ENCODE measurements at places on chromosomes 3 and 15. TPM values are rescaled to one million over a fixed set of nuclear protein-coding genes. Genes with fewer than 3 reads are reported as not detected.

DNA sequence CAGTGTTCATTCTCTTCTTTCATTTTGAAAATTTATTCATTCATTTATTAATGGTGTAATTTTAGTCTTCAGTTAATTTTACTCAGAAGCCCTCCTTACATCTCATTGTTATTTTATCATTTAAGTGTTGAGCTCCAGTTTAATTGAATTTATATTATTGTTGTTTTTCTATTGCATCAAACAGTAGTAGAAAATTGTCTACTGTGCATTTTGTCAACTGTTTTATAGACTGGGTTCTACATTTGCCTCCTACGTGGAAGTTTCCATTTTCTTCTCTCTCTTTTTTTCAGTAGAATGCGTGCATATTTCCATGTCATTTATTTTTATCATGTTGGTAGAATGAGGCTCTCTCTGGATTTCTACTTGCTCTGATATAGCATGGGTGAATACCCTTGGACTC is 487.4 kb downstream of the NR2F2 start:
- DNase-seq = no peak

- no peak for DNase-seq
These were observed 44.0 kb downstream of the MFSD1 start for GRCh38 chr3:158845765-158846350.

- DNase-seq = no peak
These were observed 25.7 kb upstream of the WNT5A start for GRCh38 chr3:55512571-55513343.

DNA sequence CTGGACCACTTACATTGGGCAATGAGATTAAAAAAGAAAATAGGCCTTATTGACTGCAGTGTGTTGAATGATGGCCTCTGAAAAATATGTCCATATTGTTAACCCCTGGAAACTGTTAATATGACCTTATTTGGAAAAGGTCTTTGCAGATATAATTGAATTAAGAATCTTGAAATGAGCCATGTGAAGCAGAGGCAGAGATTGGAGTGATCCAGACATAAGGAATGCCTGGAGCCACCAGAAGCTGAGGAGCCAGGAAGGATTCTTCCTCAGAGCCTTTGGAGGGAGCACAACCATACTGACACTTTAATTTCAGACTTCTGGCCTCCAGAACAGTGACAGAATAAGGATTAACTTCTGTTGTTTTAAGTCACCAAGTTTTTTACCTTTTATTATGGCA is 510.4 kb upstream of the AGTR1 start:
- no peak for DNase-seq

- no peak for DNase-seq
These were observed 1034.1 kb upstream of the SEMA6D start for GRCh38 chr15:46682969-46683791.

GRCh38 chr15:95363646-95364045 is 966.9 kb upstream of the NR2F2 start:
- DNase-seq = no peak

GRCh38 chr15:39406485-39406884 is 174.4 kb upstream of the THBS1 start:
- DNase-seq = no peak

- no peak for DNase-seq
These were observed 244.4 kb upstream of the TOPAZ1 start for GRCh38 chr3:43997316-43997715.

DNA sequence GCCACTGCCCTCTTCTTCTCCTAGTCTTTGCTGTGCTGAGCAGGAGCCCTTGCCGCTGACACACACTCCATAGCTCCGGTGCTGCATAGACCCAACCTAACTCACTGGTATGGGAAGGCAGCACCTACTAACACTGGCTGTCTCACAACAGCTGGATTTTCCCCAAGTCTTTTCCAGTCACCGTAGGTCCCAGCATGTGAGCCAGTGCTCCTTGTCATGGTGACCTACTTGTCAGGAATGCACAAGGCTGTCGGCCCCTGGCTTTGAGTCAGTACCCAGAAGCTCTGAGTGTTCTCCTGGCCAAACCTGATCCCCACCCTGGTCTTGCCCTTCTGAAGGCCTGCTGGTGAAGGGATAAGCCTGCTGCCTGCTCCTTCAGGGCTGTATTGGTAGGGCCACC is 25.7 kb downstream of the AMOTL2 start:
- DNase-seq = no peak

DNA sequence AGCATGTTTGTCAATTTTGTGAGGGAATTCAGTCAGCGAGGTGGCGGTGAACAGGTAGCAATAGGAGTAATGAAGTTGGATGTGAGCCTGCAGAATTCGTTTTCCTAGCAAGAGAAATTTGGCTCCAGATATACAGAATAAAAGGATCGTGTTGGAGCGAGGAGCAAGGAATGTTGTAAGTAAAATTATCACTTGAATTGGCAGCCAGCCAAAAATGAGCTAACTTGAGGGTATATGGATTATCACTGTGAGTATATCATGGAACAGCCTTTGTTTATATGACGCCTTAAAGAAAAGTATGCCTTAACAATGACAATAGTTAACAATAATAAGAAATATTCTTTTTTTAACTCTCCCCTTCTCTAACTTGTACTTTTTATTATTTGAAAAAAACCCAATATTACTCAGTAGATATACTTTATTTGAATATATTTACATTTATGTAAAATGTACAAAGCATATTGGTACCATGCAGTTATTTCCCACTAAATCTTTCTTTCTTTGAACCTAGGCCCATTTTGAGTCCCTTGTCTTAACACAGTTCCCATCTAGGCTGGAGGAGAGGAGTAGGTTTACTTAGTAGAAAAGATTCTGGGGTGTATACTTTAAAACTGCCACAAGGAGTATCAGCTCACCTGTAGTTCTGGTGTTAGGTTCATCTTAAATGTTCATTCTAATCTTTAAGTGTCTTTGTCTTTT is 29.3 kb downstream of the EPHA6 start:
- no peak for DNase-seq

- no peak for DNase-seq
These were observed 127.8 kb downstream of the ABI3BP start for GRCh38 chr3:100865442-100865841.

- DNase-seq = no peak
These were observed 95.2 kb upstream of the CDIN1 start for GRCh38 chr15:36484038-36484778.

DNA sequence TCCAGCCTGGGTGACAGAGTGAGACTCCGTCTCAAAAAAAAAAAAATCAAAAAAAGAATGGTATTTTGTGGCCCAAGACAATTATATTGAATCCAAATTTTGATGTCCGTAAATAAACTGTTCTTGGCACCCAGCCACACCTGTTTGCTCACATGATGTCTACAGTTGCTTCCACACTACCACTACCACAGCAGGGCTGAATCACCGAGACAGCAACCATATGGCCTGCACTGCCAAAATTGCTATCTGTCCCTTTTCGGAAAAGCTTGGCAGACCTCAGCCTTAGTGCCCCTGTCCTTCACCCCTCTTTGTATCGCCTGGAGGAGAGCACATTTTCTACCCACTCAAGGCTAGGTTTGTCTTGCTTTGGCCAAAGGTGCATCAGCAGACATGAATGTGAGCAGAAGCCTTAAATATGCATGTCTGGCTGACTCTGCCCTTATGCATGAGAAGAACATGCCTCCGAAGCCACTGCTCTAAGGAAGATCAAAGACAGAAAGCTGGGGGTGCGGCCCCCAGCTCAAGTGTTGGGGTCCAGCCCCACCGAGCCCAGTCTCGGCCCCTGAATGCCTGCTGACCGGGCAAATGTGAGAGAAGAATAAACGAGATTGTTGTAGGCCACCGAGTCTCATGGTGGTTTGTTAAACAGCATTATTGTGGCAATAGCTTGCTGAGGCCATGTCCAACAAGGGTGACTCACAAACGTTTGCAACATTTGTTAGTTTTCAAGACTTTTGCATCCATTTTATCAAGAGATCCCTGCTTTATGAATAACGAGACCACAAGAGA is 108.1 kb downstream of the TPRA1 start:
- no peak for DNase-seq

- no peak for DNase-seq
These were observed 88.7 kb upstream of the C15orf39 start for GRCh38 chr15:75112848-75113492.

DNA sequence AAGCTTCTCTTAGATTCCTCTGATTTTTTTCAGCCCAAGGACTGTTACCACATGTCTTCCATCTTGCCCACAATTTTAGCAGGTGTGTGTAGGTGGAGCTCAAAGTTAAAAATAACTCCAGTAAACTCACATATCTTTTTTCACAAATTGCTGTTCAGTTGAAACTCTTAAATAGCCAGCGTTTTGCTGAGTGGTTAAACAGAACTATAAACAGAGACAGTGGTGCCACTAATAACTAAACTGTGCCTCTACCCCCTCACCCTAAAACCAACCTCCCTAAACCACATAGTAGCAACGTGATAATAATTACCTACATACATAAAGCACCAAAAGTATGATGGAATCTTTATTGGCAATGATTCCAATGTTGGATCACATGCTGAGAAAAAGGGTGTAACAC is 525.1 kb downstream of the PDCD6IP start:
- no peak for DNase-seq

- DNase-seq = no peak
These were observed 234.1 kb downstream of the CBLB start for GRCh38 chr3:105634708-105635107.

GRCh38 chr15:67544475-67544874 is 2.0 kb downstream of the MAP2K5 start:
- no peak for DNase-seq

DNA sequence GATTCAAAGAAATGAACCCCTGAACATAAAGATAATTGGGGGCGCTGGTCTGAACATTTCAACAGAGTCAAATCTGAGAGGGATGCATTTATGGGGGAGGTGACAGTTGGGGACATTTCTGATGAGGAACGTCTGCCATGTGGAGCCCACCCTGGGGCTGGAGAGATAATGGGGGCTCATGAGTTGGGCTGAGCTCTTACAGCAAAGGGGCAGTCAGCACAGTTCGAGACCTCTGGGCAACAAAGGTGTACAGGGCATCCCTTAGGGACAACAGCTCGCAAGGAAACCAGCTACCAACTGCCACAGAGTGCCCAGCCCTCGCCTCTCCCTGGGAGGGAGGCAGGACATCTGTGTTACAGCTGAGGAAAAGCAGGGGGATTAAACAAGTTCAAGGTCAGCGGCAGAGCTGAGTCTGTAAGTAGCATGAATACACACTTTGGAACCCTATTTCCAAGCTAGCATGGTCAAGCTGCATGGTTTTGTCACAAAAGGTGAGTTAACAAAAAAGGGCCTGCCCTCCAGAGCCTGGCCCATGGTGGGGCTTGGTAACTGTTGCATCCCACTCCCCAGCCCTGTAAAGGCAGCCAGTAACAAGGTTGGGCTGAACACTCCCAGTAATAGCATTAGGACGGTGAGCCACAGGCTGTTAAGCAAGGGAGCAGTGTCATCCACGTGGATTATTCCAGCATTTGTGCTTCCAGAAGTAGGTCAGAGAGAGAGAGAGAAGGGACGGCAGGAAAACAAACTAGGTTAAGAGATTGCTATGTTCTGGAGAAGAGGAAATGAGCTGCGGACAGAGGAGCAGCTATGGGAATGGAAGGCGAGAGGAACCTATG is 4.3 kb downstream of the GNB5 start:
- DNase-seq = no peak

DNA sequence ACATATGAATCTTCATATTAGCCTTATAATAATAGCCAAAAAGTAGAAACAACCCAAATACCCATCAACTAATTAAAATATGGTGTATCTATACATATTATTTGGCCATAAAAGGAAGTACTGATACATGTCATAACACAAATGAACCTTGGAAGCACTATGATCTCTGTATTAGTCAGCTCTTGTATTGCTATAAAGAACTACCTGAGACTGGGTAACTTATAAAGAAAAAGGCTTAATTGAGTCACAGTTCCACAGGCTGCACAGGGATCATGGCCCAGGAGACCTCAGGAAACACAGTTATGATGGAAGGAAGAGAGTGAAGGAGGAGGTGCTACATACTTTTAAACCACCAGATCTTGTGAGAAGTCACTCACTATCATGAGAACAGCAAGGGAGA is 16.0 kb upstream of the CCR2 start:
- no peak for DNase-seq

DNA sequence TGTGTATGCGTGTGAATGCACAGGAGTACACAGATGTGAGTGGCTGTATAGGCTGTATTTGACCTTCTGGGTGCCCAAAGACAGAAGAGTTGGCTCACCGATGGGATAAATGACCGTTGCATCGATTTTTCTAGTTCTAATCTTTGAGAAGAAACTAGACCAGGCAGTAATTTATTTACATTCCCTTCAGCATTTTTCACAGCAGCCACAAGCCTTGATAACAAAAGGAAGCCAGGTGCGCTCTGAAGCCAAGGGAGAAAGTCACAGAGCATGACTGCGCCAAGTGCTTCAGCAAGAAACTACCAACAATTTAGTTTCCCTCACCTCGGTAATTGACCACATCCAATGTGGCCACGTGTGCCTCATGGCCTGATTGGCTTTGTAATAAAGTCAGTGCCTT is 5.9 kb upstream of the FAM3D start:
- no peak for DNase-seq

DNA sequence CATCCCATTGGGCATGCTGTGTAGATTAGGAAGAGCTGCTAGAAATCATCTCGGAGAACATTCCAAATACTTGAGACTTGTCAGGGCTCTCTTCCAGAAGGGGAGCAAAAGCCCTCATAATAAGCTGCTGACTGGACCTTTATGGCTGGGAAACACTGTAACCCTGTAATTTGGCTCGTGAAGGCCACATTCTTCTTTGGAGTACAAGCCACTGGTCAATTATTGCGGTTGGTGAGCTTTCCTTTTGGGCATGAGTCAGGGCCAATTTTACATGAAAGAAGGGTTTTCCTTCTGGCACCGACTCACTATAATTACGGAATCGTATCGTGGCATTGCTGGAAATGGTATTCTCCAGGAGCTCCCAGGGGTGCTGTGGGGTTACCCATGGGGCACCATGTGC is 434.5 kb upstream of the RGMA start:
- DNase-seq = no peak

The RPP25 gene
- 6.4 TPM for total RNA-seq

The THAP10 gene
- 4.4 TPM for total RNA-seq

The UTS2B gene
- total RNA-seq = 1.6 TPM

The DCLK3 gene
- total RNA-seq = 11.2 TPM

The ARGFX gene
- not detected for total RNA-seq

The RBPMS2 gene
- total RNA-seq = not detected

The SAXO2 gene
- total RNA-seq = 4.1 TPM

The PRSS50 gene
- total RNA-seq = 0.31 TPM

The INSYN1 gene
- total RNA-seq = 30.1 TPM

The EIF5A2 gene
- 9.5 TPM for total RNA-seq

All from occipital lobe (tissue), 3 donors.